Cerebellar nuclear complex (tissue), 1 donor: ENCODE measurements at places on chromosomes 11 and 22.

- DNase-seq, result no peak
Observed at GRCh38 chr11:45158210-45158731, 11.8 kb downstream of the PRDM11 start.

DNA sequence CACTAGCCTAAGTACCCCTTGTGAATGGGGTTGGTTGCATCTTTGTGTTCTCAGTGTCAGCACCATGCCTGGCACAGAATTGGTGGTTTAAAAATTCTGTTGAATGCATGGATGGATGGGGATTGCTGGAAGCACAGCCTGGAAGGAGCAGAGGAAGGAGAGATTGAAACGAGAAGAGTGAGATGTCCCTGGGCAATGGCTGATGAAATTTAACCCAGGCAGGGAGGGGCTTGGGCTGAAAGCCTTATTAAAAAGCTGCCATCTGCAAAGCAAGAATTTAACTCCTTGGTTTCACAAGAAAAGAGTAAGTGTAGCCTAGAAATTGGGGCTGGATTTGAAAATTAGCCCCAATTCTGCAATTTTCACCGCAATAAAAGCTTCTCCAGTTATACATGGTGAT is 126.7 kb downstream of the TEAD1 start:
- DNase-seq, result no peak

DNA sequence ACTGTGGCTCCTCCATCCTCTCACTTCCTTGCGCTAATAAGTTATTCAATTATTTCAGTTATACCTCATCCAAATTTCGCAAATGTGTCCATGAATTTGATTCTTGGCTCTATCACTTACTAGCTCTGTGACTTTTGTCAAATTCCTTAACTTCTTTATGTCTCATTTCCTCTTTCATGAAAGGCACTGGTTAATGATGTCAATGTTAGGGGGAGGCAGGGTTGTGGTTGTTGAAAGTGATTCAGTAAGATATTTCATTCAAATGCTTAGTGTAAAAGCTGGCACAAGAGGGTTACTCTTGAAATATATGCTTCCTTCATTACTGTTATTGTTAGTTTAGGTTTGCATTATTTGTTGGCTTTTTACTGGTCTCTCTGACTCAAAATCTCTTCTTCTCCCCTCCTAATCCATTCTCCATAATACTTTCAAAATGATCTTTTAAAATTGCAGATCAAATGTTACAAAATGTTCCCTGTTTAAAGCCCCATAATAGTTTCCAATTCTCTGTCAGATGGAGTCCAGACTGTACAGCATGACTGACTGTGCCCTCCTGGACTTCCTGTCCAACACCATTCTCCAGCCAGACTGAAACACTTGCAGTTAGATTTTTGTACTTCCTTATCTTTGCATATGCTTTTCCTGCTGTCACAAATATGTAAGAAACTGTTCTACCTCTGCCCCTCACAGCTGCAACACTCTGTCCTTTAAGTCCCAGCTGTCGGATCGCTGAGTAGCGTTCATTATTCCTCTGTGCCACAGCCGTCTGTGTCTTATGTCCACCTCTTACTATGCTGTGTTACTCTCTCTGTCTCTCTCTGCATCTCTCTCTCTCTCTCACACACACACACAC is 510.6 kb upstream of the RAG2 start:
- DNase-seq, result no peak

- DNase-seq, result no peak
Observed at GRCh38 chr11:87639753-87640364, 535.4 kb downstream of the RAB38 start.

DNA sequence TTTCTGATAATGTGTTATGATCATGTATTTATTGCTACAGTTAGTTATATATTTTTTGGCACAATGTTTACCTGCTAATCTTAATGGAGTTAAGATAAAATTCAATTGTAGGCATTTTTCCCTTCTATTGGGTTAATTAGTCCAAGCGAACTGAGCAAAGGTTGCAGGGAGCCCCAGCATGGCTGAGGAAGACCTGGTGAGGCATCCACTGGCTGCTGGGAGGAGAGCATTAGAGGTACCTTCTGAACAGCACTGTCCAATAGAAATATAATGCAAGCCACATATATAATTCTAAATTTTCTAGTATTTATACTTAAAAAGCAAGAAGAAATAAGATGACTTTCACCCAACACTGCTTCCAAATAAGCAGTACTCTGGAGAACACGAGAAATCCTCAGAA is 689 bp upstream of the TMEM126A start:
- no peak for DNase-seq

- no peak for DNase-seq
Observed at GRCh38 chr22:42673898-42674401, 24.8 kb upstream of the CYB5R3 start.

- no peak for DNase-seq
Observed at GRCh38 chr22:20781272-20781990, 7.5 kb downstream of the SERPIND1 start.

DNA sequence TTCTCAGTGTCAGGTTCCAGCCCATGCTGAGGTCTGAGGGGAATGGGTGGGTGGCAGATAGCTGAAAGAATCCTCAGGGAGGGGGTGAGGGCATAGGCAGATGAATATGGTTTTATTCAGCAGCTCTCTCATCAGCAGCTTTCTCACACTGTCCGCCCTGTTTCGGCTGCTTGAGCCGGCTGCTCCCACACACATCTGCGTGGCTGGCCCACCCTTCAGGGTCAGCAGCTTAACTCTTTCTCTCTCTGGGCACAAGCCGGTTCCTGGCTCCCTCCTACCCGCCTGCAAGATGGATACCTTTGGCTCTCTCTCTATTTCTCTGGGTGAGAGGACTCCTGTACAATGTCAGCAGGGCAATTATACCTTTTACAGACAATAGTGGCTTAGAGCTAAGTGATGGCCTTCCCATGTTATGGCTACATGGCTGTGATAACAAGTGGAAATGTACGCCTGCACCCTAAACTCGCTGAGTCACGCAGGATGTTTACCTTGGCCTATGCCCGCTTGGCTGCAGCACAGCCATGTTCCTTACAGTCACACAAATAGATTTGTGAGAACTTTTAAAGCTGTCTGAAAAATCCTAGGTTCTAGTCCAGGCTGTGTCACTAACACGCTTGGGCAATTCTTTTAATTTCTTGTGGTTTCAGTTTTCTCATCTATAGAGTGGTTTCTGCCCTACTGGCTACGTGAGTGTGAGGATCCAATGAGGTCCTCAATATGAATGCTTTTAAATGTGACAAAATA is 4.1 kb downstream of the MMP20 start:
- no peak for DNase-seq

GRCh38 chr11:62512961-62513360 is 33.6 kb downstream of the AHNAK start:
- no peak for DNase-seq

DNA sequence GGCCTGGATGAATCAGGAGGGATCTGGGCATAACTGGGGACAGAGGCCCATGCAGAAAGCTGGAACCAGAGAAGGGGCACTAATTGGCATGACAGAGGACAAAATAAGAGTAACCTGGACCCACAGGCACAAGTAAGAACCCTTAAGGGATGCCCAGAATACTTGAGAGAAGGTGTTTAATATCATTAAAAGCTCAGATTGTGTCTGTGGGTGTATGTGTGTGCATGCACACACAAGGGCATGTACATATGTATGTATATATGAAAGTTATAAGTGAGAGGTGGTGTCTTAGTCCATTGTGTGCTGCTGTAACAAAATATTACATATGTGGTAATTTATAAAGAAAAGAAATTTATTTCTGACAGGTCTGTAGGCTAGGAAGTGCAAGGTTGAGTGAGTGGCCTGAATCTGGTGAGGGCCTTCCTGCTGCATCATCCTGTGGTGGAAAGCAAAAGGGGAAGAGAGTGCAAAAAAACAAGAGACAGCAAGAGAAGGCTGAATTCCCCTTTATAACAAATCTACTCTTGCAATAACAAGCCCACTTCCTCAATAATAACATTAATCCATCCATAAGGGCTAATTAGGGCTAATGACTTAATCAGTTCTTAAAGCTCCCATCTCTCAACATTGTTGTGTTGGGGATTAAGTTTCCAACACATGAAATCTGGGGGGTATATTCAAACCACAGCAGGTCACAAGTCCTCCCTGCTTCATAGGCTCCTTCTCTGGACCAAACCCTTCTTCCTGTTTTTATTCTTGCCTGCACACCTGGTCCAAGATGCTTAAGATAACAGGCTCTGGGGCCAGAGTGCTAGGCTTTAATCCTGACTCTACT is 68.3 kb upstream of the POU2AF2 start:
- no peak for DNase-seq

- no peak for DNase-seq
Observed at GRCh38 chr11:117175104-117175503, 3.4 kb upstream of the SIDT2 start.

- no peak for DNase-seq
Observed at GRCh38 chr22:43008921-43009320, 6.0 kb downstream of the PACSIN2 start.

- DNase-seq, result no peak
Observed at GRCh38 chr22:17119481-17120202, 1.5 kb downstream of the TMEM121B start.

DNA sequence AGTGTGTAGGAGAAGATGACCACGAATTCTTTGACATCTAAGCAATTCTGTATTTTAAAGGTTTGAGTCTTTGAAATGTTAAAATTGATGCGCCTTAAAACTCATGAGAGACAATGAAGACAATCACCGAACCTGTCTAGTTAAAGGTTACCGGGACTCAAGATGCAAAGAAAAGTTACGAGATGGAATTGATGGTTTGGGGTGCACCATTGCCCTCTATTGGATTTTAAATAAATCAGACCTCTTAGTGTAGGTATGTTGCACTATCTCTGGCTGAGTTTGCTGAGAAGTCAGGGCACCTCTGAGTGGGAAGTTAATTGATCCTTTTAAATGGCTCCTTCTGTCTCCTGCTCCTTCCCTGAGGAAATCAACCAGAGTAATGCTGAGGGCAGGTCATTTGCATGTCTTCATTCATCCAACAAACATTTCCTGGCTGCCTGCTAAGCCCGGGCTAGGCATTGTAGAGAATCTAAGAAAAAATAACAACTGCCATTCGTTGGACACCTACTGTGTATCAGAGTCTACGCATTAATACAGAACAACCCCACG is 19.4 kb upstream of the TMA7B start:
- no peak for DNase-seq

- DNase-seq, result no peak
Observed at GRCh38 chr11:110513259-110513801, 83.6 kb downstream of the FDX1 start.

GRCh38 chr11:95688015-95688414 is 101.6 kb downstream of the FAM76B start:
- DNase-seq, result no peak

DNA sequence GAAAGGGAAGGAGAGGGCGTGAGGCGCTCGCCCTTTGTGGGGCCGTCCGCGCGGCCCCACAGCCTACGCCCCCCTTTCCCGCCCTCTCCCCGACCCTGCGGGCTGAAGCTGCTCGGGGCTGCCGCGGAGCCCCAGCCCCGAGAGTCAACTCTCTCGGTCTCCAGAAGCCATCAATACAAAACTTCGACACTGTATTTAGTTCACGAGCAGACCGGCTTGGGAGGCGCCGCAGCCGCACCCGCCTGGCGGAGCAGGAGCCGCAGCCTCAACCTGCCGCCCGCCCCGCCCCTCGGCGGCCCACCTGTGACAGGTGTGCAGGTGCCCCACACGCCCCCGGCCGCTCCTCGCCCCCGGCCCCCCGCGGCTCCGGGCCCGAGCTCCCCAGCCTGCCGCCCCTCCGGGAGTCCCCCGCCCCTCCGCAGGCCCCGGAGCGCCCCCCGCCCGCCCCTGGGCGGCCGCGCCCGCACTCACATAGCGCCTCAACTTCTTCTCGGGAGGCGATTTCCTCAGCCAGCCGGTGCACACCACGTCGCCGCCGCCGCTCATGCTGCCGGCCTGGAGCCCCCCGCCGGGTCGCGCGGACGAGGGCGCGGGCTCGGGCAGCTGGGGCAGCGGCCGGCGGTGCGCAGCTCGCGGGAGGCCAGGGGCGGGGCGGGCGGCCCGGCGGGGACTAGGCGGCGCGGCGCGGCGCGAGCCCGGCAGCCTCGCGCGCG is at the start of gene GAB2:
GAB2 (minus strand) TSS at position 646 of the 713 bp plus-strand sequence; CDS start at position 546, 100 bp downstream.
- DNase-seq, result no peak

GRCh38 chr11:129700701-129701100 is 114.9 kb upstream of the TMEM45B start:
- no peak for DNase-seq

DNA sequence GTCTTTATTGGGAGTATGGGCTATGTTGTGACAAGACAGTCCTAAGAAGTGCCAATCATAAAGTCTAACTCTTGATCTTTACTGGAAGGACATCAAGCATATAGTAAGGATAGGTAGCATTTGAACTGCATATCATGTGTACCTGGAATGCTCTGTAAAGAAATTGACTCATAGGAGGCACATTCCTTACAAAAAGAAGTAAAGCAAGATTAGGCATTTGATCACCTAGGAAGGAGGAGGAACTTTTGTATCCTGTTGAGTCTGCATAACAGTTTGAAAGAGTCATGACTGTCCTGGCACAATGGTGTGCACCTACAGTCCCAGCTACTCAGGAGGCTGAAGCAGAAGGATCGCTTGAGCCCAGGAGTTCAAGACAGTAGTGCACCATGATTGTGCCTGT is 42.2 kb upstream of the DNAJB7 start:
- DNase-seq, result no peak

- peak; percentile 50 for DNase-seq
Observed at GRCh38 chr11:64759722-64760719, at the start of gene PYGM. Gene PYGM (minus strand): TSS chr11:64759974. CDS start chr11:64759898, 76 bp downstream.

GRCh38 chr22:39999144-39999757 is 4.5 kb downstream of the FAM83F start:
- no peak for DNase-seq

- DNase-seq, result no peak
Observed at GRCh38 chr11:58963551-58964104, 24.3 kb downstream of the GLYATL1 start.

- DNase-seq, result no peak
Observed at GRCh38 chr11:10366568-10367331, 61.9 kb downstream of the ADM start.

DNA sequence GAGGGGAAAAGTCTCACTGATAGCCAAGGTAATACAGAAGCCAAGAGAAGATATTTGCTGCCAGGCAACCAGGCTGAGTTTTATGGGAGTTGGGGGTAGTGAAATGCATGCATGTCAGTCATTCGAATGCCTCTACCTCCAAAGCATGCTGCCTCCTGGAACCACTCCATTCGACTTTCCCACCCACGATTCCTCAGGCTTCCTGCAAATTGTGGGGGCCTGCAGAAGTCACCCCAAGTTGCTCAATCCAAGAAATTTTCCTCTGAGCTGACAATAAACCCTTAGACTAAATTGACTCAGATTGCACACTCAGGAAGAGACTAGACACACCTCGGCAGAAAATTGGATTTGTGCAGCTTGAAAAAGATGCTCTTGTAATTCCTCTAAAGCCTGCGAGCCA is 73.6 kb upstream of the GRK3 start:
- no peak for DNase-seq

GRCh38 chr22:42683578-42684283 is 34.5 kb upstream of the CYB5R3 start:
- no peak for DNase-seq
